Effector memory CD8-positive, alpha-beta T cell (primary cell): ENCODE measurements at places on chromosomes 16 and 17.

DNA sequence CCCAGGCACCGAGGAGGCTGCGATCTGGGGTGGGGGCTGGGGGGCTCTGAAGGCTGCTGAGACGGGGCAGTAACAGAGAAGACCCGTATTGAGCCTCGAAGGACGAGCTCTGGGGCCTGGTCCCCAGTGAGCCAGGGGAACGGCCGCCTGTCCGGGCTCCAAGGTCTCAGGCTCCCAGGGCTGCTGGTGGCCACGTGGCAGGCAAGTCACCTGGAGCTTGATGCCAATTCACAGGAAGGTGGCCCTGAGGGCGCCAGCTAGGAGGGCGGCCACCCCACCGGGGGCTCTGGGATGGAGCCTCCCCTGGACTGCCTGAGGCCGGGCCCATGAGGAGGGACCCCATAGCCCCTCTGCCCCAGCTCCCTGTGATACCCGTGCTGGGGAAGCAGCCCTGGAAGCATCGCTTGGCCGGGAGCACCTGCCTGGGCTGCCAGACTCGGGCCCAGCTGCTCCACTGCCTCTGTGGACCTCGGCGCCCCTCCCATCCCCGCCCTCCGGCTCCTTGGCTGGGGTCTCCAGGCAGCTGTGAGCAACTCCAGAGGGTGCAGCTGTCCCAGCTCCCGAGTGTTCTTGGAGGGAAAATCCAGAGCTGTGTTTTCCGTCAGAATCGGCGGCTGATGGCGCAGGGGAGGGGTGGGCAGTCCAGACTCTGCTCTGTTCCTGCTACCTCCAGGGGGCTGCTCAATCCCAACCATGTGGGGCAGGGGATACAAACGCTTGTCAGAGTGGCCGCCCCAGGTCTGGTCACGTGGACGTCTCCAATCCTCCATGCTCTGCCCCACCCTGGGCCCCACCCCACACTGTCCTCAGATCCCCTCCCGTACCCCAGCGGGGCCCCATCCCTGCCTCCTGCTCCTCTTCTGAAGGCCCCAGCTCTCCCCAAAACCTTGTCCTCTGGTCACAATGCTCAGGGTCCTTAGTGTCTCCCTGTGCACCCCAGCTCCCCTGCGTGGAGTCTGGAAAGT lies 67.2 kb upstream of the GNG13 start:
- DNase-seq: no peak

- peak; percentile 54 for DNase-seq
Observed at GRCh38 chr16:85735225-85735635, 15.7 kb downstream of the C16orf74 start.

DNA sequence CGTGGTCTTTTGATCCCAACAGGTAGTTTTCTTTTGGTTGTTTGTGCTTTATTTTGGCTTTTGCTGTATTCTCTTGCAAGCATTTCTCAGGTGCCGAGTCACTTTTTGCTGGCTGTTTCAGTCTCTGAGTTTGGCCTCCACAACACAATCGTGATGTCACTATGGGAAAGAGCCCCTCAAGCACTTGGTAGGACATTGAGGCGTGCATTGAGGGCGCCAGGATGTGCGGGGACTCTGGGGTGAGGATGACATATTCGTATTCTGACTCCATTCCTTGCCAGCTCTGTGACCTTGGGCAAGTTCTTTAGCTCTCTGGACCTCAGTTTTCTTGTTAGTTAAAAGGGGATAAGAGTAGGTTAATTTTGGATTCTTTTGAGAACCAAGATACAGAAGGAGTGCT lies 13.0 kb downstream of the KSR1 start:
- no peak for DNase-seq

GRCh38 chr17:10261098-10261497 lies 62.7 kb upstream of the GAS7 start:
- no peak for DNase-seq

GRCh38 chr17:63479495-63480184 lies 2.8 kb downstream of the ACE start:
- no peak for DNase-seq

DNA sequence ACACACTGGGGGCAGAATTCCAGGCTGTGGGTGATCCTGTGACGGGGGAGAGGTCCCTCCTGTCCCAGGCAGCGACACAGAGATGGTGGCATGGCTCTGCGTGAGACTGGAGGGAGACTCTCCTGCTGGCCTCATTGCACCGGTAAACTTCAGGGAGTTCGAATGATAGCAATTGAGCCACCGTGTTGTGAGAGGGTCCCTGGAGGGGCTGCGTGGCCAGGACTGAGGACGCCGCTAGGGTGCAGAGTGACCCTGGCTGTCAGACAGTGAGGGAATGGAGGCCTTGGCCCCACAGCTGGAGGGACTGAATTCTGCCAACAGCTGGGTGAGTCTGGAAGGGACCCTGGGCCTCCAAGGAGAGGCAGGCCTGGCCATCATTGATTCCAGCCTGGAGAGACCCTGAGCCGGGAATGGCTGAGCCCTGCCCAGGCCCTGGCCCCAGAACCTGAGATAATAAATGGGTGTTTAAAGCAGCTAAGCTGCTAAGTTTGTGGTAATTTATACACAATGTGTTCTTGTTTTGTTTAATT lies 32.6 kb downstream of the CCDC57 start:
- no peak for DNase-seq

DNA sequence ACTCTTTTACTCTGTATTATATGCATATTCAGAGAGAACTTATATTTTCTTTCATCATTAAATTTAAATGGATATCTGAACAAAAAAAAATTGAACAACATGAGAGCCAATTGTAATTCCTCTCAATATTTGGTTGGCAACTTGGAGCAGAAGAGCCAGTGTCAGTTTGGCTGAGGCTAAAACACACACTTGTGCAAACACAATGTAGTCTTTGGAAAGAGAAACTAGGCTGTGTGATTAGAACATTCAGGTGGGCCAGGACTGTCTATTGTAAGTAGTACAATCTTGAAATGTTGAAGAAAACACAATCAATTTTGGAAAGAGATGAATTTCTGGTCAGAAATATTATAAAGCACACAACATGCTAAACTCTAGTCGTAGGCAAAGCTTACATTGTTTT lies 17.0 kb downstream of the DCAF7 start:
- DNase-seq: no peak

DNA sequence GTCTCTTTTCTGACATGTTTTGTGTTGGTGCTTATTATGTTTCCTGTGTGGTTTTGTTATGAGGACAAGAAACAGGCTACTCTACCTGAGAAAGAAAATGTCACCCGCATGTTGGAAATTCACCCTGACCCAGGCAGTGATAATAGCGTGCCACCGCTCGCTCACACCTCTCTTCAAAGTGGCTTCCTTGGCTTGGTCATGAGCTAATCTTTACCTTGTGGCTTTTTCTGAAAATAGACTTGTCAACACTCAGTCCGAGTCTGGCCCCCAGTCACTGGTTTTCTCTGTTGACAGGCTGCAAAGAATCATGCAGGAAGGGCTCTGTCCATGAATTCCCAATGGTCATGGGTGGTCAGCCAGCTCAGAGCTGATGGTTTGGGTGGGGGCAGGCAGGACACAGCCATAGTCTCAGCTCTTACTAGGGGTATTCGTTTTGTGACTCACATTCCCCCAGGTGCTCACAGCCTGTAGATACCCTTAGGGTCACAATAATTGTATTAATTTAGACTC lies 121.3 kb upstream of the CACNG5 start:
- no peak for DNase-seq

- no peak for DNase-seq
Observed at GRCh38 chr17:2770129-2770528, 20.7 kb upstream of the CCDC92B start.

- DNase-seq: no peak
Observed at GRCh38 chr16:66130296-66130905, 236.1 kb upstream of the CDH5 start.

DNA sequence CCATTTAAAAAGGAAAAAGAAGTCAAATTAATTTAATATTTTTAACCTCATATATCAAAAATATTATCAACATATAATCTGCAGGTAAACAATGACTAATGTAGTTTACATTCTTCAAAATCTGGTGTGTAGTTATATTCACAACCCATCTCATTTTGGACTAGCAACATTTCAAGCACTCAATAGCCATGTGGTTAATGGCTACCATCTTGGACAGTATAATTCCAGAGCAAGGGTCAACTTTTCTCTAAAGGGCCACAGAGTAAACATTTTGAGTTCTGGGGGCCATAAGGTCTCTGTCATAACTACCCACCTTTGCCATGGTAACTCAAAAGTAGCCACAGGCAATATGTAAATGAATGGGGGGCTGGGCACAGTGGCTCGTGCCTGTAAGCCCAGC lies 153.9 kb downstream of the PARN start:
- no peak for DNase-seq

DNA sequence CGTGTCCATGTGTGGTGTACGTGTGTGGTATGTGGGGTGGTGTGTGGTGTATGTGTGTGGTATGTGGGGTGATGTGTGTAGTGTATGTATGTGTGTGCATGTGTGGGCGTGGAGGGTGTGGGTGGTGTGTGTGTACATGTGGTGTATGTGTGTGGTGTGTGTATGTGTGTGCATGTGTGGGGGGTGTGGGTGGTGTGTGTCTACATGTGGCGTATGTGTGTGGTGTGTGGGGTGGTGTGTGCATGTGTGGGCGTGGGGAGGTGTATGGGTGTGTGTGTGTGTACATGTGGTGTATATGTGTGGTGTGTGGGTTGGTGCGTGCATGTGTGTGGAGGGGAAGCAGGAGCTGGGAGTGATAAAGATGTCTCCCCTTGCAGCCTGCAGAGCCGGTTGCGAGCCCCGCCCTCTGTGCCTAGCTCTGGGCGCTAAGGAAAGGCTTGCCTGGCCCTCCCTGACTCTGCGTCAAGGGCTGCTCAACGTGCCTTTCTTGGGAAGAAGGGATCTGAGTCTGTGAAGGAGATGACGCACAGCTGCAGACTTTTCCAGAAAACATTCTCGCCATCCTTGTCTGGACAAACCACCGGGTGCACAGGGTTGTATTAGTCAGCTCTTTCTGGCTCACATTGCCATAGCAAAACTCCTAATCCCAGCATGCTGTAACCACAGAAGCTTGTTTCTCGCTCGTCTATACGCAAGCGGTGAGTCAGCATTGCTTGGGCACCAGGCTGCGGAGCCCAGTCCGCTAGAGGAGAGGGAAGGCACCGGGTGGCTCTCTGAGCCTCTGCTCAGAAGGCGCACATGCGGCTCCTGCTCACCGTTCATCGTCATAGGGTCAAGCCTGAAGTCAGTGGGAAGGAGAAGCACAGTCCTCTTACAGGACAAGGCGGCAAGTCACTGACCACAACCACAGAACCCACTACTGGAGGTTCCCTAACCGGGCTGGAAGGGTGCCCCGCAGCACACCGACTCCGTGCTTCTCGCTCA lies 2.0 kb upstream of the CD300H start:
- DNase-seq: no peak

DNA sequence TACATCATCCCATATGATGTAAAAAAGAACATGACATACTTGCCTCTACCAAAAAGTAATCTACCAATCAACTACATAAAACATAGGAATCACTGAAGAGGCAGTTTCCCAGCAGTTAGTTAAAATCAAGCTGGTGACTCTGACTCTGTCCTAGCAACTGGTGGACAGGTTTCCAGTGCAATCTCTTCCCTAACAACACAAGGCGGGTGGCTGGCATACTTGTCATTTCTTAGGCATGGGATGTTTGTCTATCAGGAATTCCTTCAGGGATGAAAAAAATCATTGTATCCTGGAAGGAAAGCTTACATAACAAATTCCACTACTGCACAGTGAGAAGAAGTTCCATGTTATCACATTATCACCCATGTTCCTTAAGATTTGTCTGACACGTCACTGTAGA lies 50.9 kb downstream of the HELZ start:
- DNase-seq: no peak

- no peak for DNase-seq
Observed at GRCh38 chr17:1742371-1743087, at the start of gene SERPINF2. SERPINF2 (plus strand) TSS chr17:1742871; CDS start chr17:1744996, 2,125 bp downstream.

- no peak for DNase-seq
Observed at GRCh38 chr17:40343219-40344119, 21.1 kb downstream of the GJD3 start.

DNA sequence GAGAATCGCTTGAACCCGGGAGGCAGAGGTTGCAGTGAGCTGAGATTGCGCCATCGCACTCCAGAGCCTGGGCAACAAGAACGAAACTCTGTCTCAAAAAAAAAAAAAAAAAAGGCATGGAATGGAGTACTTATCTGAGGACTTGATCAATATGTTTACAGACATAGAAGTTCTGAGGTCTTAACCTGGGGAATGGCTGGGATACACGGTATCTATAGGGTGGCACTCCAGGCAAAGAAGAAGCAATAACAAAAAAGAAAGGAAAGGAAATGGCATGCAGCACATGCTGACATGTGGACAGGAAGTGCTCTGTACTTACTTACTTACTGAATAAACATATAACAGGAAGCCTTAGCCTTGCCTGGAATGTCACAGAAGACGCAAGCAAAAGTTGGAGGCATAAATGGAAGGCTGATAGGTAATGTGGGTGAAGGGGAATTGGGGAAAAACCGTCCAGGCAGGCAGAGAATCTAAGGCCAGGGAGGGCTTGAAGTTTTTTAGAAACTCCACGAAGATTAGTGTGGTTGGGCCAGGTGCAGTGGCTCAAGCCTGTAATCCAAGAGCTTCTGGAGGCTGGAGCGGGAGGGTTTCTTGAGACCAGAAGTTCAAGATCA lies 10.1 kb upstream of the SPOP start:
- no peak for DNase-seq

GRCh38 chr16:23258919-23259237 lies 43.2 kb upstream of the SCNN1B start:
- no peak for DNase-seq

DNA sequence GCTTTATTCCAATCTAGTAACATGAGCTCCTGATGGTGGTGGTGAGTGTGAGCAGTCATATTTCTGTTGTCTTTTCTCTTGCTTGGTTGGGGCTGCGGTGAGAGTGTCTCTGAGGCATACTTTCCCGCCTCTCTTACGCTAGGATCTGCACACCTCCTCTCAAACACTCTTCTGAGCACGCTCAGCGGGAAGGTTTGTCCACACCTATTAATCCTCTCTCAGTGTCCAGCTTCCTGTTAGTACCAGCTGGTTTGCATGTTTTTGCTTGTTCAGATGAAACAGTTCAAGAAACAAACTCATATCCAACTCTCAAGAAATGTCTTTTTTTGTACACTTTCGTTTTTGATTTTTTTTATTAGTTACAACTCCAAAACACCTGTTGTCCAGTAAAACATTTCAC lies 89.5 kb downstream of the CCDC182 start:
- no peak for DNase-seq

GRCh38 chr16:21946889-21947635 lies 6.1 kb upstream of the UQCRC2 start:
- no peak for DNase-seq

GRCh38 chr16:29988346-29989075 lies 6.9 kb downstream of the HIRIP3 start:
- no peak for DNase-seq

GRCh38 chr16:27210174-27210573 lies 6.8 kb downstream of the KDM8 start:
- no peak for DNase-seq

DNA sequence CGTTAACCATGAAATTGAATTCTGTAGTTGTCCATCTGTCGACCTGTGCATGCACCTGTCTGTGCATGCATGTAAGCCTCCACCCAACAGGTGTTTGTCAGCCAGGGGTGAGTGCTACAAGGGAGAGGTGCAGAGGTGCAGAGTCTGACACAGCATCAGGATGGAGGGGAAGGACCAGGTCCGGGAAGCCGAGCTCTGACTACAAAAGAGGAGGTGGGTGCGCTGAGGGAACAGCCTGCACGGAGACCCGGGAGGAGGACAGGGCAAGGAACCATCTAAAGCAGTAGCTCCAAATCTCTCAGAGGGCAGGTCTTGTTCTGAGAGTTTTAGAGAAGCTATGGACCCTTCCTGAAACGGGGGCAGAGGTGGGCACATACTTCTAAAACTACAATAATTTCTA lies 54.1 kb downstream of the B9D1 start:
- no peak for DNase-seq

- DNase-seq: no peak
Observed at GRCh38 chr16:4868026-4868425, 20.7 kb downstream of the UBN1 start.
